ENCODE measurements at places on chromosomes 12 and 14.

DNA sequence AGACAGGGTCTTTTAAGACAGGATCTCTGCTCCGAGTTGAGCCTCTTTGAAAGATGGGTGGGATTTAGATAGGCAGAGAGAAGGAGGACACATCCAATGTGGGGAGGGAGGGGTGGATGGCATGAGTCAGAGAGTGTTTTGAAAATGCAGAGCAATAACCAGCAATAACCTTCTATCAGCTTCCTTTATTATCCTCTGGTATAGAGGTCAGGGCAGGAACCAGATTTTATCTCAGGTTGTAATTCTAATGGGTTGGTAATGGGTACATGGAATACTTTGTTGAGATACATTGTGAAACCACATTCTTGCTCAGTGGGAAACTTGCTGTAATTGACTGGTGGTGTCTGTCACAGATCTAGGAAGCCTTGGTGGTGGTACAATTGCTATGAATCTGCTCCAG, 37.6 kb upstream of the CCDC63 start:
- DNase-seq = no peak

- no peak for DNase-seq
These were observed 2.1 kb downstream of the TMEM179 start for GRCh38 chr14:104602315-104602932.

GRCh38 chr12:78088391-78088832, 257.7 kb downstream of the NAV3 start:
- DNase-seq = no peak

GRCh38 chr12:53365245-53365904, 14.6 kb upstream of the SP1 start:
- no peak for DNase-seq

DNA sequence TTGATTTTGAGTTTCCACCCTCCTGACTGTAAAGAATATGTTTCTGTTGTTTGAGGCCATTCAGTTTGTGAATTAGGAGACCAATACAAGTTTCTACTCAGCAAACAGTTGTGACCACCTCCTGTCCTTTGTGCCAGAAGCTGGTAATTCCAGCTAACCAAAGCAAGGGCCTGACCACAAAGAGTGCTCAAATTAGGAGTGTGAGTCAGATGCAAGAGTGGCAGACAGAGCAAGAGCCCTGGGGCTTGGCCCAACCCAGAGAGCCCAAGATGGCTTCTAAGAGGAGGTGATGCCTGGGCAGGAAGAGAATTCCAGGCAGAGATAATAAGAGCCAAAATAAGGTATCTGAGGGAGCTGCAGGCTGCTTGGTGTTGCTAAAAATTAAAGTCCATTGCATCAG, 77.7 kb upstream of the C14orf132 start:
- DNase-seq = no peak

DNA sequence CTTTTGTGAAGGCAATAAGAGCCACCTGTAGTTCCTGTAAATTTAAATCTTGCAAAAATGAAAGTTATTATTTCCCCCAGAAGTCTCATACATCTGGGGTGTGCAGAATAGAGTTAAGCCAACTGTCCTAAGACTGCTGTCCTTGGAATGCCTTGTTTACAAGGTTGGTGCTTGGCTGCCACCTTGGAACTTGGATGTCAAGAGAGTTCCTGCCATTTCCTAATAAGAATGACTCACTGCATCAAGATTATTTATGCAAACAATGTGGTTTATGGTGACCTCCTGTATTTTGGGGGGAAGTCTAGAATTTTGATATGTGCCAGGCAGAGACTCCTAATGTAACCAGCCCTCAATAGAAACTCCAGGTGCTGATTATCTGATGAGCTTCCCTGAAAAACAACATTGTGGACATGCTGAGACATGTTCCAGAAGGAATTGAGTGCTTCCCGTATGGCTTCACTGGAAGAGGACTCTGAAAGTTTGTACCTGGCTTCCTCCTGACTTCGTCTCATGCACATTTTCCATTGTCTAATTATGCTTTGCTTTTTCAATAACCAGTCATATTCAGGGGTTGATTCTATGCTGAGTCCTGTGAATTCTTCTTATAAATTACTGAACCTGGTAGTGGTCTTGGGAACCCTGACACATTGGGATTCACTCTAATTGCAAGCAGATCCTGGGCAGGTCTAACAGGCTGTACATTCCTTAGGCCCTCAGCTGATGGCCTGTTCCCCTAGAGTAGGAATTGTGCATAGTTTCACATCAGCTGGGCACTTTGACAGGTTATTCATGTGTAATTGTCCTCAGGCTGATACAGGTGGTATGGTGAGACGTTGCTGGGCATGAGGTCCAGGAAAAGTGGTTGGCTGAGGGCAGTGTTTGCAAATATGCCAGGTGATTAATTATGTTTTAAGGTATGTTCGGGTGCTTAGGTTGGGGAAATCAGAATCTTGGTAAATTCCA, 1370.7 kb upstream of the TMEM132C start:
- DNase-seq = no peak

- no peak for DNase-seq
These were observed 13.1 kb downstream of the GPR68 start for GRCh38 chr14:91231446-91231845.

GRCh38 chr14:54818201-54819133, 84.2 kb downstream of the GCH1 start:
- no peak for DNase-seq

DNA sequence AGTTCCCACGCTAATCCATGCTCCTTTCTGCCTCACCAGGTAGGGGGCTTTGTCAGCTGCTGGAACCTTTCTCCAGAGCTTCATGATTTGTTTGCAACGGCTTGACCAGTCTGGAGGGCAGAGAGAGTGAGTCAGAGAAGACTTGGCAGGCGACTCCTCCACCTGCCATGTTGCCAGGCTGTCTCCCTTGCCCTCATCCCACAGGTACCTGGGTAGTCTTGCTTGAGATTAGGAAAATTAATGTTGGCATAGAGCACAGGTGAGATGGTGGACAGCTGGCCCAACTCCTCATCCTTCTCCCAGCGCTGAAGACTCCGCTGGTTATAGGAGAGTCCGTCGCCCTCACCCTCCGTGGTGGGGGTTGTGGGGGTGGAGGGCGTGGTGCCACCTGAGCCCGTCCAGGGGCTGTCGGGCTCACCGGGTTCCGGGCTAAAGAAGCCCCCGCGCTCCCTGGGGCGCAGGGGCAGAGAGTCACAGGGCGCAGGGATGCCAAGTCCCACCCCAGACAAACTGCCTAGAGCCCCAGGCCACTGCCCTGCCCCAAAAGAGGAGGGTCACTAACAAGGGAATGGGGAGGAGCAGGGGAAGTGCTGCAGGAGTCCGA, 18.6 kb downstream of the KMT2D start:
- DNase-seq = no peak

- DNase-seq = no peak
These were observed 361.5 kb downstream of the EGLN3 start for GRCh38 chr14:33589334-33589733.
